Lower lobe of right lung (tissue), 2 donors: ENCODE measurements at places on chromosomes 1 and 21. TPM values are rescaled to one million over a fixed set of nuclear protein-coding genes. Genes with fewer than 3 reads are reported as not detected.

Gene GPR25
- 0.62 TPM for total RNA-seq

Gene ESPN
- total RNA-seq = 8.3 TPM

DNA sequence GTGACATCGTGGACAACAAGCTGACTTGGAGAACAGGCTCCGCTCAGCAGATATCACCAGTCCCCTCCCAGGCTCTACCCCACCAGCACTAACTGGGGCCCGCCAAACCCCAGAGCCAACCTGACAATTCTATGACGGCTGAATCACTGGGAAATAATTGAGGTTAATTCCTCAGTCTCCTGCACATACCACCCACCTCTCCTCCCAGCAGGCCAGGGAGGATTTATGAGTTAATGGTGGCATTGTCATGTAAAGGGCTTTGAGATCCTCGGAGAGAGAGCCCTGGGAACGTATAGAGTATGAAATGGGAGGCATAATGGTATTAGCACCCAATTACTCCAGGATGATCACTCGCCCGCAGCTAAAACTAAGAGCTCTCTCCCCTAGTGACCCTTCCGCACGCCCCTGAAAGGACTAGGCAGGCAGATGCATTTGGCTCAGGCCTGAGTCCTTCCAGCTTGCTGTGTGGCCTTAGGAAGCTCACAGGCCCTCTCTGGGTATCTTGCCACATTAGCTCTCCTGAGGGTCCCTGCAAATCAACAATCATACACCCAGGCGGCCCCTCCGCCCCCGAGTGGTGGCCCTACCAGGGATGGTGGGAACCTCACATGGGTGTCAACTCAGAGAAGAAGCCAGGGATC, 27.3 kb upstream of the PAX7 start:
- no peak for DNase-seq
- peaks cover 22% of the 10 kb centered on the region for H3K27me3 ChIP-seq
- no peaks in the 10 kb centered on the region for H3K36me3 ChIP-seq
- no peaks in the 10 kb centered on the region for H3K4me1 ChIP-seq
- no peak overlapping the region for H3K4me3 ChIP-seq
- no peak overlapping the region for H3K27ac ChIP-seq

DNA sequence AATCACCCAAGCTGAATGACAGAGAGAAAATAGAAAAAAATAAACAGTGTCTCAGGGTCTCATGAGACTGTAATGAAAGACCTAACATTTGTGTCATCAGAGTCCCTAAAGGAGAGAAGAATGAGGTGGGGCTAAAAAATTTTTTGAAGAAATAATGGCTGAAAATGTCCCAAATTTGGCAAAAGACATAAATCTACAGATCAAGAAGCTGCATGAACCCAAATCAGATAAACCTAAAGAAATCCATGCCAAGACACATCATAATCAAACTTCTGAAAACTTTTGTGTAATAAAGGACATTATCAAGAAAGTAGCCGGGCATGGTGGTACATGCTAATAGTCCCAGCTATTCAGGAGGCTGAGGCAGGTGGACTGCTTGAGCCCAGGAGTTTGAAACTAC, 29.2 kb downstream of the LEMD1 start:
- peaks cover 16% of the 10 kb centered on the region for H3K27me3 ChIP-seq
- H3K4me3 ChIP-seq = no peak overlapping the region
- H3K36me3 ChIP-seq = no peaks in the 10 kb centered on the region
- H3K27ac ChIP-seq = no peak overlapping the region
- no peak for DNase-seq
- no peaks in the 10 kb centered on the region for H3K4me1 ChIP-seq

- H3K36me3 ChIP-seq = no peaks in the 10 kb centered on the region
- no peaks in the 10 kb centered on the region for H3K4me1 ChIP-seq
- no peaks in the 10 kb centered on the region for H3K27me3 ChIP-seq
- no peak for DNase-seq
- no peak overlapping the region for H3K4me3 ChIP-seq
Observed at GRCh38 chr1:98221923-98222322, 301.1 kb upstream of the DPYD start.

DNA sequence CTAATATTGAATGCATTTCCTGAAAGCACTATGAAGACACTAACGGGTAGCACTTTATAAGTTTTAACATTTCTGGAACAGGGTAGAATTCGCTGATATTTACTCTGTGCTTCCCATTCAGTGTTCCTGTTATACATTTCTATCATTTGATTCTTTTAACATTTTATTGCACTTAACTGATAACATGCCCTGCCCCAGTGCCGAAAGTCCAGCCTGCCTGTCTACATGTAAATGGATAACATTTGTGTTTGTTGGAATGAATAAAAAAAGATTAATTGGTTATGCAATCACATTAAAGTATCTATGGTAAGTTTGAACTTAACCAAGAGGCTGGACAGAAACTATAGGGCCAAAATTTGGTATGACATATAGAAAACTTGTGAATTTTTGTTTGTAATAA, 790.5 kb upstream of the TPTE start:
- no peaks in the 10 kb centered on the region for H3K27me3 ChIP-seq
- no peaks in the 10 kb centered on the region for H3K36me3 ChIP-seq
- no peaks in the 10 kb centered on the region for H3K4me1 ChIP-seq

DNA sequence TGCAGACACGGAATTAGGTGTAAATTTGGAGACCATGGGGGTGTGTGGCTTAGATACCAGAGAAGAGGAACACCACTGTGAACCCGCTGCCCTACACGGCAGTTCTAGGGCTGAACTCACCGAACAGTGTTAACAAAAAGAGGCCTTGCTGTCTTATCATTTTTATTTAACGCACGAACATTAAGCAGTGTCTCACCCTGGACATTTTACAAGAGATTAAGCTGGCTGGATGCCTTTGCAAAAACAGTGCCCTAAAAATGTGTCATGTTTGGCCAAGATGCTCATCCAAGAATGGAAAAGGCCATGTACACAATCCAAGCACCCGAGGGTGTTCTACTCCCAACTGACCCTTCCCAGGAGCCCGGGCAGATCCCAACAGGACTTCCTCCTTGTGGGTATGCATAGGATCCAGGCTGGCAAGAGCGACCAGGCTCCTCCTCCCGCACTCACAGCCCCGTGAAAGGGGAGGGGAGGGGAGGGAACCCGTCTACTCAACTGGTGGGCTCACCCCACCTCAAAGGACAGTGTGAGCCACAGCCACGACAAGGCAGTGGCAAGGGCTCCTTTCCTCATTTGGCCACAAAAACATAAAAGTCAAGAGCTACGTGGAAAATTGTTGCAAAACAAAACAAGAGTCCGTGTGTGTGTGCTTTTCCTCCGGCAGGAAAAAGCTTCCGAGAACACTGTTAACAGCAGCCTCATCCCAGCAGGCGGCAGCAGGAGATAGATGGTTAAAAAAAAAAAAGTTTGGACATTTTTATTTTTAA, 20.3 kb downstream of the C2CD2 start:
- no peaks in the 10 kb centered on the region for H3K27me3 ChIP-seq
- no peaks in the 10 kb centered on the region for H3K36me3 ChIP-seq
